ENCODE measurements at places on chromosomes 11 and 22.

- no peak for DNase-seq
These were observed 44.6 kb downstream of the IGF2 start for GRCh38 chr11:2094354-2095197.

GRCh38 chr22:44924710-44925109 is 85.1 kb downstream of the PHF21B start:
- DNase-seq = no peak

GRCh38 chr11:77140231-77140851 is 12.3 kb downstream of the MYO7A start:
- no peak for DNase-seq

DNA sequence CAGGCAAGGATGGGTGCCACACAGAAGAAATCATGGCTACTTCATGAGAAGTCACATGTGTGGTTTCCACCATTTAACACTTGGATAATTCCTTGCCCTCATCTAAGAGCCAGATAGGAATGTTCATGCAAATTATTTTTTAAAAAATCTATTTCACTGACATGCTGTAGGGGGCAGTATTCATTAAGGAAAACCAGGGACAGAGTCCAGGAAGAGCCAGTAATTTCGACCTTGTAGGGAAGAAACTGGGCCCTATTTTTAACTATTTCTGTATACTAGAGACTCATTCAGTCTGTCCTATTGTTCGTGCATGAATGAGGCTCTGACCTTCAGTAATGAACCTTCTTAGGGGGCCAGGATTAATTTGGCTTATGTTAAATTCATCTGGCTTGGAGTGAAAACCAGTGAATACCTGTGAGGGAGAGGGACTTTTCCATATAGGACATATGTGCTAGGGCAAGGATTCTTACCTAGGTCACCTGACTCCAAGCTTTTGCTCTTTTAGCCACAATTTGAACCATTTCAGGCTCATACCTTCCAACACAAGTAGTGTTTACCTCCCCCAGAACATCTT is 192.7 kb downstream of the NAV2 start:
- no peak for DNase-seq

DNA sequence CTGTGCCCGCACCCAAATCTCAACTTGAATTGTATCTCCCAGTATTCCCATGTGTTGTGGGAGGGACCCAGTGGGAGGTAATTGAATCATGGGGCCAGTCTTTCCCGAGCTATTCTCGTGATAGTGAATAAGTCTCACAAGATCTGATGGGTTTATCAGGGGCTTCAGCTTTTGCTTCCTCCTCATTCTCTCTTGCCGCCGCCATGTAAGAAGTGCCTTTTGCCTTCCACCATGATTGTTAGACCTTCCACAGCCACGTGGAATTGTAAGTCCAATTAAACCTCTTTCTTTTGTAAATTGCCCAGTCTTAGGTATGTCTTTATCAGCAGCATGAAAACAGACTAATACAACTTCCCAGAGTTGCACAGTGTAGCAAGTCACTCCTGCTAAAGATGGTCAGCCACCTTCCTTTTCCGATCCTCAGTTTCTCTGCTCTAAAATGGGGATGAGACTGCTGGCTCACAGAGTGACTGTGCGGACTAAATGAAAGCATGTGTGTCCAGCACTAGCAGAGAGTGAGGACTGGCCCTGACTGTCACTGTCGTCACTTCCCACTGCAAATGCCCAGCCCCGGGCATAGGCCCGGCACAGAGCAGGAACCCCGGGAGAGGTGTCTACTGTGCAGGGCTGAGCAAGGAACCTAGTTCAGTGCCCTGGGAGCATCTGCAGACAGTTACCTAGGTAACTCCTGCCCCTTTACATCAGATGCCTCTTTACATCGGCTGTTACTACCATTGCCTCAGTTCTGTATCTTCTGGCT is 9.5 kb downstream of the TSKU start:
- no peak for DNase-seq

GRCh38 chr22:50469377-50470305 is 5.2 kb downstream of the SBF1 start:
- DNase-seq = peak; percentile 91

GRCh38 chr22:29270475-29271271 is 2.6 kb downstream of the EWSR1 start:
- no peak for DNase-seq
